ENCODE measurements at places on chromosomes 3 and 15. TPM values are rescaled to one million over a fixed set of nuclear protein-coding genes. Genes with fewer than 3 reads are reported as not detected.

Gene CDCP1
- total RNA-seq, result 0.41 TPM

Gene AGTR1
- total RNA-seq, result not detected

Gene P2RY13
- total RNA-seq, result not detected

Gene TYRO3
- 2.9 TPM for total RNA-seq

Gene CAMKV
- 0.48 TPM for total RNA-seq

Gene ATR
- 33.1 TPM for total RNA-seq

Gene HES1
- total RNA-seq, result not detected

Gene FRMD5
- 0.93 TPM for total RNA-seq

Gene OR5K2
- not detected for total RNA-seq

Gene TNNC1
- total RNA-seq, result 6.6 TPM

Gene PHLDB2
- 1.9 TPM for total RNA-seq

Gene NRROS
- total RNA-seq, result 27.7 TPM

Gene GOLGA8Q
- 0.59 TPM for total RNA-seq

Gene GOLGA8T
- 0.49 TPM for total RNA-seq

Gene FANCD2OS
- not detected for total RNA-seq

Gene PPIP5K1
- 27.8 TPM for total RNA-seq

Gene RNF168
- total RNA-seq, result 23.1 TPM

Gene SGO1
- 29.1 TPM for total RNA-seq

Gene SCG5
- 3.7 TPM for total RNA-seq

Gene GAP43
- not detected for total RNA-seq

Gene POLQ
- total RNA-seq, result 8.9 TPM

Gene UQCRC1
- 269 TPM for total RNA-seq

Gene PLA2G4D
- not detected for total RNA-seq

Gene MYLK
- 0.19 TPM for total RNA-seq

Gene IQCF5
- not detected for total RNA-seq

Gene TGM4
- not detected for total RNA-seq

Gene VGLL3
- not detected for total RNA-seq

Gene THSD4
- not detected for total RNA-seq

Gene LMAN1L
- total RNA-seq, result 1.1 TPM

Gene CP
- total RNA-seq, result not detected

Gene TP63
- 0.68 TPM for total RNA-seq

Gene DOCK3
- total RNA-seq, result 4.1 TPM

Gene LRRC34
- 3.2 TPM for total RNA-seq

Gene NME9
- not detected for total RNA-seq

Gene ISG20
- total RNA-seq, result 118 TPM

Gene LRTM1
- not detected for total RNA-seq

Gene DPPA2
- not detected for total RNA-seq

Gene TFRC
- 396 TPM for total RNA-seq

Gene MLF1
- total RNA-seq, result 1.7 TPM

Gene RTP4
- 3.6 TPM for total RNA-seq

Gene ERICH6
- total RNA-seq, result not detected

Gene TM6SF1
- total RNA-seq, result 2.6 TPM

Gene C3orf22
- not detected for total RNA-seq

Gene PARP9
- total RNA-seq, result 26.9 TPM

Gene PPP2R3A
- total RNA-seq, result 0.50 TPM

Data from activated naive CD4-positive, alpha-beta T cell treated with anti-CD3 and anti-CD28 coated beads, Interleukin-2, amount 50 U/mL, for 72 hours (primary cell).